Epithelial cell of proximal tubule (primary cell): ENCODE measurements at places on chromosomes 11 and 22.

DNA sequence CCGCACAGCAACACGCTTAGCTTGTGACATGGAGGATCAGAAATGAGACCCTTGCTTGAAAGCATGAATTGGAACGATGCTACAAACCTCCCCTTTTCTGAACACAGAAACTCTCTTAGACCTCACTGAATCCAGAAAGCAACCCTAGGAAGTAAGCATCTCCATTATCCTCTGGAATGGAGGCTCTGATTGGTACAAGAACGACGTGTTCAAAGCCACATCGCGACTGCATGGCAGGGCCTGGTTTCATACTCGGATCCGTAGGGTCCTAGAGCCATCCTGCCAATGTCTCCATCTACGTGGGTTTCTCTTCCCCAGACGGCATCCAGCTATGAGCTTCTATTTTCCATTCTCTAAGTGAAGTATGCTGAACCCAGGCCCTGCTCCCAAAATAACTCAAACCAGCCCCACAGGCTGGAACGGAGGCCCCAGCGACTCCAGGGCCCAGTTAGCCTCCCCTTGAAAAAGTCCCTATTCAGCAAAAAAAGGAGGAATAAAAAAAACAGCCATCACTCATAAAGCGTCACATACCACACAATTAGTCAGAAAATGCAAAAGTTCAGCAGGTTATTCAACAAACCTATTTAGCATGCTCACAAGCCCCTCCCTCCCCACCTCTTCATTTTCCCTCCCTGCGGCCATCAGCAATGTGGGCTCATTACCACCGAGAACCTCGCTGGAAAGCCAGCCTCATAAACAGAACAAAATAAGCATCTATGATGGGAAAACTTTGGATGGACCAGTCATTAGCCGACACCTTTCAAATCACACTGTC lies 7.1 kb upstream of the MN1 start:
- DNase-seq, result no peak

DNA sequence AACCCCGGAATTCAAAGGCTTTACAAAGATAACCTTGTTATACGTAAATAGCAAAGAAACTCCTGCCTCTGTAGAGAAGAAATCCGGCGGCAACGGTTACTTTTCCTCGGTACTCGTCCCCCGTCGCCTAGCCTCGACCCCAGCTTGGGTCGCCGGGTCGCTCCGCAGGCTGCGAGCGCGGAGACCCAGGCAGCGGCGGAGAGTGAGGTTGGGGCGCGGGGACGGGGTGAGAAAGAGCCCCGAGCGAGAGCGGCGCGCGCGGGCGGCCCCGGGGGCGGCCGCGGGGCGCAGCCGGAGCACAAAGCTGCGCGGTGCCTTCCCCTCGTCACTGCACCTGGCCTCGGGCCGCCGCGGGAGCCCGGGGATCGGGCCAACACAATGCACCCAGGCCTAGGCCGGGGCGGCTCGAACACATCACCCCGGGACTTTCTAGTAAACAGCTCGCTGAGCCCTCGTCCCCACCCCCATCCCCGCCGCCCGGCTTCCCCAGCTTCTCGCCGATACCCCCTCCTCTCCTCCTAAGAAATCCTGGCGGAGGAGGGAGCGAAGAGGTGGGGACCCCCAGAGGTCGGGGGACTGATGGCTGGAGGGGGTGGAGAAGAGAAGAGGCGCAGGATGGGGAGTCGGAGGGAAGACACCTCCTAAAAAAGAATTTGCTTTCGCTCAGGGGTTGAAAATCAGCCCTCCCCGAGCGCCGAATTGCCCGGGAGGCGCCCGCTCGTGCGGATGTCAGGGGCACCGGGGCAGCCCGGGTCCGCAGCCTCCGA lies 845 bp downstream of the MPPED2 start:
- DNase-seq, result no peak

GRCh38 chr11:117197516-117198456 lies 1.4 kb upstream of the TAGLN start:
- DNase-seq, result no peak

- no peak for DNase-seq
These were observed 108.3 kb downstream of the CTTN start for GRCh38 chr11:70506658-70506970.

GRCh38 chr22:41883400-41883799 lies 31.5 kb downstream of the SHISA8 start:
- no peak for DNase-seq

- DNase-seq, result no peak
These were observed 53.9 kb upstream of the RCE1 start for GRCh38 chr11:66789097-66789890.

- DNase-seq, result no peak
These were observed 13.8 kb upstream of the SLC22A12 start for GRCh38 chr11:64577202-64577601.

DNA sequence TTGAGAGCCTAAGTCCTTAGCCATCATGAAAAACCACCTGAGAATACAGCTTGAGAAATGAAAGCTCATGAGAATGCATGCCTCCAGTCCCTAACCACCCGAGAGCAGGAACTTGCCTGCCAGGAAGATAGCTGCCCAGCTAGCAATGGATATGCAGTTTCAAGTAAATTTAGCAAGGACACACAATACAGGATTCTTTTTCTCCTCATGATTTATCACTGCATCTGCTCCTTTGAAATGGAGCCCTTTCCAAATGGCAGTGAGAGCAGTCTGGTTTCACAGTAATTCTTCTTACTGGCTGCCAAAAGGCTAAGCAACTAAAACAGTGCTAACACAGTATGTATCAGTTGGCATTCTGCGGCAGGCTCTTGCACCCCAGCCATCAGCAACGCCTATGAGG lies 109.9 kb downstream of the MICAL3 start:
- DNase-seq, result no peak

DNA sequence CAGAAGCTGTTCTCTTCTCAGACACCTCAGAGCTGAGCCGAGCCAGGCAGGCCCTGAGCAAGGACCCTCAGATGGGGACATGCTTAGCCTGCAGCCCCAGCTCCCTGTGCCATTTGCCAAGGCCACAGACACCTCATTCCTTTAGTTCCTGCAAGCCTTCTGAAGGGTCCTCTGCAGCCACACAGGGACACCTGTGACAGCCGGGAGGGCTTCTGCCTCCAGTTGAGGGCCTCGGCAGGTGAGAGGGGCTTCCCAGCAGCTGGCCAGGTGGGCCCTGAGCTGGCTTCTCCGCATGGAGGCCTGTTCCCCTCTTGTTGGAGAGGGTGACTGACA lies 18.2 kb downstream of the INCENP start:
- DNase-seq, result no peak

DNA sequence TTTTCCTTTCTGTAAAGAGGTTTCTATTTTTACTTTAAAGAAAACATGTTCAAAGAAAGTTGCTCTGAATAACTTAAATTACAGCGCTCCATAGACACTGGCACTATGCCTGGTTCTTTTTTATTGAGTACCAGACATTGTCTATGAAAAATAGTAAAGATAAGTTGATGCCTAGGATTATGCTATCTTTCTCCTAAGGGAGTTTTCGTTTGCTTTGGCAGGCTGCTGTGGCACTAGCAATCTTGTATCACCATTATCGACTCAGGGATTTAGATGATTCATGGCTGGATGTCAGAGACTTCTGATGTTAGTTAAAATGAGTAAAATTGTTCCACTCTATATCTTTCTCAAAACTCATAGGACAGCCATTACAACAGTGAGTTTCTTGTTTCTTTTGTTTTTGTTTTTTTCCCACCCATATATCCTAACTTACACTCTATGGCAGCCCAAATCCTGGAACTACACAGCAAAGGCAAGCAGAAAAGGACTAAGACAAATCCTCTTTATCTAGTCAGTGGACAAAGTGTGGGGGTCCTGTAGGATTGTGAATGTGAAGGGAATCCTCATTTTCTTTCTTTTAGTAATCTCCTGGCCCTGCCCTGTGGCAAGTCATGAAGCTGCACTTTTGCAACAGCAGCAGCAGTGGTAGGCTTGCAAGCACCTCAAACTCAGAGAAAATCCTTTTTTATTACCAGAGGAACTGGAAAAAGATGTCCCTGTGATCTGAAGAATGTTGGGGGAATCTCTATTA lies 20.7 kb downstream of the SLN start:
- no peak for DNase-seq

- DNase-seq, result no peak
These were observed 22.0 kb upstream of the CD81 start for GRCh38 chr11:2355000-2355644.

DNA sequence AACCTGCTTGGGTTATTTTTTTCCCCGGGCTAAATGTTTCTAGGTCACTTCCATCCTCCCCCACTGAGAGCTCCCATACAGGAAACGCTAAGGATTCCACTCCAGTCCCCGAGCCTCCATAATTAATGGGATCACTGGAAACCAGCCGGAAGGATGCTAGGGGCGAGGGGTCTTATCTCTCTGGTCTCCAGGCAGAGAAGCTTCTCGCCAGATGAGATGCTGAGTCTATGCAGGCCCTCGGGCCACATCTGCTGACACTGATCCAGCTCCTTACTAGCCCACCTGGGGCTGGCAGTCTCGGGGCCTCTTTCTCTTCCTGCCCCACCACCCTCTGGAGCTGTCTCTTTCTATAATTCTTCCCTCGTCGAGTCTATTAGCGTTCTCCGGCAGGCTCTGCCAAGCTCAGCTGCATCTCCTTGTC lies 125.9 kb upstream of the SYT13 start:
- DNase-seq, result no peak

- DNase-seq, result no peak
These were observed 14.3 kb upstream of the EED start for GRCh38 chr11:86230179-86230804.

DNA sequence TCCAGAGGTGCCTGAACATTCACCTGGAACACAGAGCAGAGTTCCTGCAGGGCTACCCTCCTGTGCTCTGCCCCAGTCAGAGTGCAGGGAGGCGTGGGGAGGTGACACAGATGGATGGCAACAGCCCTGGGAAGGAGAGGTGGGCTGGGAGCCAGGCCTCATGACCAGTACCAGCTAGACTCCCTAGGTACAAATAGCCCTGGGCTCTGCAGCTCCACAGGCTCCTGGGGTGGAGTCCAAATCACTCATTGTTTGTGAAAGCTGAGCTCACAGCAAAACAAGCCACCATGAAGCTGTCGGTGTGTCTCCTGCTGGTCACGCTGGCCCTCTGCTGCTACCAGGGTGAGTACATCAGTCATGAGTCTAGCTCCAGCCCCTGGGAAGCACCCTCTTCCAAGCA lies at the start of gene SCGB1D2:
SCGB1D2 (plus strand) TSS at position 219 of the 400 bp plus-strand sequence; CDS start at position 288, 69 bp downstream.
- peak; percentile 55 for DNase-seq

- no peak for DNase-seq
These were observed 9.3 kb downstream of the CSF2RB start for GRCh38 chr22:36922711-36923110.

GRCh38 chr22:25360411-25360810 lies 141.0 kb downstream of the CRYBB2 start:
- DNase-seq, result no peak

DNA sequence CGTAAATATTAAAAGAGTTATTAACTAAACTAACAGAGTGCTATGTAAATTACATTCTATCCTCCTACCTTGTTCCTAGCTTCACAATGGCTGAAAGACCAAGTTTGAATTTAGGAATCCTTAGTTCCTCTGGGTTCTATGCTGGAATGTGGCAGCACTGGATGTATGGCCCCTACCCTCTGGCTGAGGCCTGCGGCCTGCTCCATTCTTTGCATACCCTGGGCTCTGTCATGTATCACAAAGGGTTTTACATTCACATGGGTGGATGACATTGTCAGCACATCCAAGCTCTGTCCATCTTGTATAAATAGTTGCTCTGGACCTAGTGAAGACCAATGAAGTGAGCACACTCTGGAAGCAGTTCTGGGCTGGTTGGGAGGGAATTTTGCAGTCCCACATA lies 54.5 kb downstream of the AASDHPPT start:
- no peak for DNase-seq

- no peak for DNase-seq
These were observed 1.1 kb downstream of the PELI3 start for GRCh38 chr11:66467756-66468155.

DNA sequence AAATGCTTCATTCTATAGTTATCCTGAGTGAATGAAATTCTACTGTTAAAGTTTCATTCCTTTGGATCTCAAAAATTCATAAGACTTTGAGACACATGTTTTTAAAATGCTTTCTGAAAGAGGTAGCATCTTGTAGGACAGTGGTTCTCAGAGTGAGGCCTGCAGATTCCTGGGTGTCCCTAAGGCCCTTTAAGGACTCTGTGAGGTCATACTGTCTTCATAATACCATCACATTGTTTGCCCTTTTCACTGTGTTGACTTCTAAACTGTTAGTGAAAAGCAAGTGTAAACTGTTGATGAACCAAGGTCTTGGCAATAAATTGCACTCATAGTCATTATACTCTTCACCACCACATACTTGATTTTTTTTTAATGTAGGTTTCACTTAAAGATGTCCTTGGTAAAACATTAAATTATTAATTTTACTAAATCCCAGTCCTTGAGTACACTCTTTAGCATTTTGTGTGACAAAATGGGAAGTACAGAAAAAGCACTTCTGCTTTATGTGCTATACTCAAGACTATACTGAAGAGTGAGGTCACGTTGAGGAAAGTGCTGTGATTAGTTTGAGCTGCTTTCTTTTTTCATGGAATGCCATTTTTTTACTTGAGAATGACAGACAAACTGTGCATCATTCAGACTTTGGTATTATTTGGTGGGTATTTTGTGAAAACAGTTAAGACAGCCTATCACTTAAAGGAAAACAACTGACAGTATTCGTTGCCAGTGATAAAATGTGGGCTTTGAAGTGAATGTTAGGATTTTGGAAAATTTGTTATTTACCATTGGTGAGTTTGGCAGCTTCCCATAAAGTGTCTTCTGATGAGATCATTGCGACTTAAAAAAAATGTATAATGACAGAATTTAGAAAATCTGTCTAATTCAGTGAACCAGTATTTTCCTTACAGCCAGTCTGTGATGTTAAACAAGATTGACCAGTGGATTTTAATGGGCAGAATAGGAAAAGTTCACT lies 61.1 kb downstream of the SPECC1L start:
- no peak for DNase-seq

DNA sequence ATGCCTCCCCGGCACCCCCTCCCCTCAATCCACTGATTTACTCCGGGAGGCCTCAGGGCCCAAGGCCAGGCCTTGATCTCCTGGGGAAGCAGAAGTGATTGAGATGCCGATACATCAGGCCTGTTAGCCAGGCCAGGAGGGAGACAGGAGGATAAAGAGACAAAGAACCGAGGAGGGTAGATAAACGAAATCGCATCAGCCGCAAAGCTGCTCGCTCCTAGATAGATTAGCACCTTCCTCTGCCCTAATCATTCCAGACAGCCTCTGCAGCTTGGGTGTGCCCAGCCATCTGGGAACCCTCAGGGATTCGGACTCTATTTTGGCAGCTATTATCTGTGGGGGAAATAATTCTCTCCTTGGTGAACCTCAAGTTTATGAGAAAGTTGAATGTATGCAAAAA lies 121.2 kb downstream of the ABTB2 start:
- no peak for DNase-seq

DNA sequence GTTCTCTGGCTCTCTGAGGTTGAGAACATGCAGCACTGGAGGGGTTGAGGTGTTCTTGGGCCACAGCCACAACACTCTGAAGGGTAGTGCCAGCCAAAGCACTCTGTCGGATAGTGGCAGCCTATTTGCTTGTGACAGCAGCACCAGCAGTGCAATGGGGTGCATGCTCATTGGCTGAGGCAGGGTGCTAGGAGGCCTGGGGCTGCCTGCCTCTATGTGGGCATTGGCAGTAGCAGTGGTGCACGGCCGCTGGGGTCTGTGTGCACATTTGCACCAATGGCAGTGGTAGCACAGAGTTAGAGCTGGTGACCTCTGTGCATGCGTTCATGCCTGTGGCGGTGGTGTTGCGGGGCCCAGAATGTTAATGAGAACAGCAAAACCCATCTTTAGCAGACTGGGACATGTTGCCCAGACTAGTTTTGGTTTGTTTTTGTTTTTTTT lies 25.4 kb downstream of the PI4KA start:
- DNase-seq, result no peak
